Thyroid gland (tissue), 4 donors: ENCODE measurements at places on chromosomes 2 and 18. TPM values are rescaled to one million over a fixed set of nuclear protein-coding genes. Genes with fewer than 3 reads are reported as not detected.

- DNase-seq = no peak
Measured at GRCh38 chr18:78770823-78771139, 208.8 kb upstream of the SALL3 start.

DNA sequence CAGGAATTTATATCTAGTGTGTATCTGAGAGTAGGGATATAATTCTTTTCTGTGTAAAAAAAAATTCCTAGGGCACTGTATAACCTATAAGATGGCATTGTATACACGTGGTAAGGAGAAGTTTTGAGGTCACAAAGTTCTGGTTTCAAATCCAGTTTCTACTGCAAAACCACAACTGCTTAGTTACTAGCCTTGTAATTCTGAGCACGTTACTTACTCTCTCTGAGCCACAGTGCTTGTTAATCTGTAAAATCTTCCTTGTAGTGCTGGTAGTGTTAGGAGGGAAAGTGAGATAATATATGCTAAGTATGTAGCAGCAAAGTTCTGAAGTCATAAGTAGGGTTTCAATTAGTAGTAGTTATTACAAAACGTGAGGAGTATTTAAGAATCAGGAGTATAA, 175.4 kb downstream of the SATB2 start:
- no peak for DNase-seq

- no peak for DNase-seq
Measured at GRCh38 chr18:31039426-31039825, 3.1 kb downstream of the DSC3 start.

DNA sequence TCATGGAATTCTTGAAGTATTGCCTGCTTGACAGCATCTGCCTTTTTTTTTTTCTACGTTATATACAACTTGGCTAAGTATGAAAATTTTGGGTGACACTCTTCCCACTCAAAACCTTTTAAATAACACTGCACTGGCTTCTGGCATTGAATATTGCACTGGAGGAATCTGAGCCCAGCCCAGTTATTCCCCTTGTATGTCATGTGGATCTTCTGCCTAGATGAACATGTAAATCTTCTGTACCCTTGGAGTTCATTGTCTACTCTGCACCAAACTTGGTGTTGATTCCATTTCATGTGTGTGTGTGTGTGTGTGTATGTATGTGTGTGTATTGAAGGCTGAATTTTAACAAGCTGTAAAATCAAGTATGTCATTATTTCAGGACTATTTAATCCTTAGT, 59.4 kb downstream of the NAPG start:
- DNase-seq = no peak

GRCh38 chr2:124318913-124319312, 293.8 kb downstream of the CNTNAP5 start:
- no peak for DNase-seq

GRCh38 chr2:145875016-145875415, 1355.1 kb upstream of the ZEB2 start:
- DNase-seq = no peak

GRCh38 chr2:172811027-172811426, 75.4 kb downstream of the RAPGEF4 start:
- no peak for DNase-seq

DNA sequence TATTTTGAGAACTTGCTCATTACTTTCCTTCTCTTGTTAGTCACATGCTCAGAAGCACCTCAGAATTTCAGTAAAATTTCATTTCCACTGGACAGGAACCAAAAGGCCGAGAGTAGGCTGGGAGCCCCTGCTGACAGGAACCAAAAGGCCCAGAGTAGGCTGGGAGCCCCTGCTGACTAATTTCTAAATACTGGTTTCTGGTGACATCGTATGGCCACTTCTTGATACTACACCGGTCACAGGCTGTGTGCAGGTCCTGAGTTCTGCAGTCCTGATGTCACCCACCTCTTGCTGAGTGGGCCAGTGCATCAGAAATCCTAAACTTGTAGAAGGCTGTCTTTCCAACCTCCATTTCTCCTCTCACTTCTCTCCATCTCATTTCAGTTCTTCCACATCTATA, 17.7 kb upstream of the EN1 start:
- peak; percentile 34 for DNase-seq

Gene PSMG2
- 86.1 TPM for total RNA-seq

Gene GLB1L
- 24.6 TPM for total RNA-seq

Gene DSC2
- total RNA-seq = 7.4 TPM

Gene KIAA2012
- not detected for total RNA-seq

Gene ATAD2B
- total RNA-seq = 34.9 TPM
